ENCODE measurements at places on chromosomes 1 and 21.

GRCh38 chr1:152118915-152119314, 3.7 kb upstream of the TCHH start:
- DNase-seq, result no peak

DNA sequence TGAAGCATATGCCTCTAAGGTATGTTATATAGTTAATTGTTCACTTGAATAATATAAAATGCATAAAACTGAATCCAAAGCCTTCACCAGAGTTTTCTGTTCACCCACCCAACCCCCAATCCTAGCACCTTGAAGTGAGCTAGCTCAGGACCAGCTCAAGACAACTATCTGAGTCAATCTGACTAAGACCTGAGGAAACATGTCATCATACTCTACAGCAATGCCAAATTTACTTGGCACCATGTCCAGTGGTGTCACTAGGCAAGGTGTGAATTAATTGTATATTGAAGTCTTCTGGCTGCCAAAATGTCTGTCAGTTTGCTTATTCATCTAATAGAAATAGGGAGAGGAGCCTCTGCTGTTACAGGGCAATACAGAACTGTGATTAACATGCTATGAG, 3.8 kb downstream of the DNASE2B start:
- no peak for DNase-seq

DNA sequence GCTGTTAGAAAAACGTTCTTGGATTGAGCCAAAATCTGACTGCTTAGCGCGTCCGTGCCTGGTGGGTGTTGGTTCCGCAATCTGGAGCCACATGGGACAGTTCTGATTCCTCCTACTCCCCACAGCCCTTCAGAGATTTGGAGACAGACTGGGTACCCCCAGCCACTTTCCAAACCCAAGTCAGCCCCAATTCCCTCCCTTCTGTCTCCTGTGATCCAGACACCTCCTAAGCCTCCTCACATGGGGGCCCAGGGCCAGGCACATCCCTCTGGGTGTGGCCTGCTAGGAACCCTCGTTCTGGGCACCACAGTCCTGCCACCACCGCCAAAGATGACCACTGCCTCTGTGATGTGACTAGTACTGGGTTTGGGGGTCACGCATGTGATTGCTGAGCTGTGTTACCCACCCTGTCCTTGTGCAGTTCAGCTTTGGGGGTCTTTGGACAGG, 4.8 kb downstream of the PLA2G5 start:
- no peak for DNase-seq

DNA sequence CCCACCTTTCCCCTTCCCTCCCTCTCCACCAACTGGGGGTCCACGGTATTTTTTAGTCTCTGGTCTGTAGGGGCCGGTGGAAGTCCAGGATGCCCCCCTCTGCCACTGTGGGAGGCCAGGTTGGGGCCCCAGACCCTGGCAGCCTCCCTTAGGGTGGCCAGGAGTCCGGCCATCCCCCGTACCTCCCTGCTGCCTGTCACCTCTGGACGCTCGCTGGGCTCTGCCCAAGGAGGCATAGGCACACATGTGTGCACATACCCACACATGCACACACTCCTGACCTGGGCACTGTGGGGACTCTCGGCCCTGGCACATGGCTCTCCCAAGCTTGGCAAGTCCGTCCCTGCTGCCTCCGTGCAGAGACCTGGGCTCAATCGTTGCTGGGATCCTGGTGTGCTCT, 53.0 kb downstream of the DISP3 start:
- DNase-seq, result no peak

- DNase-seq, result no peak
Measured at GRCh38 chr1:224563666-224564065, 52.5 kb upstream of the CNIH3 start.

DNA sequence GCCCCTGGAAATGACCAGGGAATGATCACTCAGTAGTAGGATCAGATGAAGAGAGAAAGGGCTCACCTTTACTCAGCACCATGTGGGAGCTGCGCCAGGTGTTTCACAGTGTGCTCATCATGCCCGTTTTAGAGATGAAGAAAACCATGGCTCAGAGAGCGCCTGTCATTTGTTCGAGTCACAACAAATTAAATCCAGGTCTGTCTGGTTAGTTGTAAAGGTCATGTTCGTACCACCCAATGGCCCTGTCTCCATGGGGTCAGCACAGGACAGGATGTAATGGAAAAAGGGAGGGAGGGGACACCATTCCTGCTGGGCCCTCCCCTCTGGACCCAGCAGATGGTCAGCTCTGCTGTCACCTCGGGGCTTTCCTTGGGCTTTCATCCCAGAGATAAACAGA, 15.2 kb downstream of the KIRREL1 start:
- no peak for DNase-seq

DNA sequence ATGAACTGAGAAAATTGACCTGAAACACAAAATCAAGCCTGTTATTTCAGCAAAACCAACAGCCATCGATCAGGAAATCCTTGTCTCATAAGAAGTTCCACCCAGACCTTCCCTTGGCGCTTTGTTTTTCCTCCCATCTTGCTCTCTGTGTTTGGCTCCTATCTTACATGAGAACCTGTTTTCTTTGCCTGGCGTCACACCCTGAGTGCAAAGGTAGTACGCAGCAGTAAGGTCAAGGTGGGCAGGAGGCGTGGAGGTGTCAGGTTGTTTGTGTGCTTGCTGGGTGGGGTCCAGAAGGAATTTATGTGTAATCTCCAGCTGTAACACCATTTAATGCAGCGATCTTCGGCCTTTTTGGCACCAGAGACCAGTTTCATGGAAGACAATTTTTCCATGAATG, 50.5 kb downstream of the C1orf21 start:
- DNase-seq, result no peak
